ENCODE measurements at places on chromosomes 1 and 21.

- no peak for DNase-seq
Measured at GRCh38 chr1:110433803-110434202, 17.1 kb upstream of the PROK1 start.

GRCh38 chr1:26858160-26858559 lies 4.8 kb upstream of the SFN start:
- no peak for DNase-seq

DNA sequence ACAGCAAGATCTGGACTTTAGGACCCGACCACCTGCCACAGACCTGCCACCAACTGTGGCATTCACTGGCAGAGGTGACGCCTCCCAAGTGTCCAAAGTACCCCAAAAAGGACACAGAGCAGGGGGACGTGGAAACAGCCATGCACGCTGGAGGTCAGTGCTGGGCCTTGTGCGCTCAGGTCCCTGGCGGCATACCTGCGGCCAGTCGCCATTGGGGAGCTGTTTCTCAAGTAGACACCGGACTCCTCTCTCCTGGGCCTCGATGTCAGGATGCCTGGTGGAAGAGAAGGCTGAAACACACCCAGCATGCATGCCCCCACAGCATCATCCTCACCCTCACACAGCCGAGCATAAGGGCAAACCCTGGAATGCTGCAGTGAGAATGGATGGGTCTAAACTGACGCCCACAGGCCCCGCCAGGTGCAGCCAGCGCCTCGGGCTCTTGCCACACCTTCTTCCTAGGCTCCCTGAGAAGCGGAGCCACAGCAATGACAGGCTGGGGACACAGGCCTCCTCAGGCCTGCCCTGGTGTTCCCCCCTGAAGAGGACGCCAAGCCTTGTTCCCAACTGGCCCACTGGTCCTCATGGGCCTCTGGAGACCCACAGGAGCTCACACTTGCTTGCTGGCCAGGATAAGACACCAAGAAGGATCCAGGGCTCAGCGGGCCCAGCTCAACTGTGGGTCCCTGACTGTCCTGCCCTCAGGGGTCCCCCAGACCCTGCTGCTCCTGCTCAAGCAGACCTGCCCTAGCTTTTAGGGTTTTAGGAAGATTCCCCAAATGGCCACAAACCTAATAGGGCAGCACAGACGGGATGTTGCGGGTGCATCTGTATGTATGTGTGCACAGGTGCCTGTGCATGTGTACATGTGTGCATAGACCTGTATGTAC lies 7.7 kb upstream of the SPATC1L start:
- no peak for DNase-seq

DNA sequence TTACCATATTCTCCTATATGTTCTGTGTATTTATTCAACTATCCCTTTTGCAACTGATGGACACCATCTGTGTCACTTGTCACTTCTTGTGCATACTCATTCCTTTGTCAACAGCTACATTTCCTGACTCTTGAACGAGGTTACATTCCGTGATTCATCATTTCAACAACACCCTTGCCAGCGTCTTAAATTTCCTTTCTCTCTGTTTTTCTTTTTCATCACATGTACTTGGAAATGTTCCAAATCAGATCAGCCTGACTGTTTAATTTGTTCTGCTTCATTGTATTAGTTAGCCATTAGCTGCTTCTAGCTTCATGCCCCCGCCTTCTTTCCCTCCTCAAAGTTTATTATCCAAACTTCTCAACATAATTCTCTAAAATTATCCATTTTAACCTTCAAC lies 173.0 kb downstream of the ADGRL4 start:
- no peak for DNase-seq

DNA sequence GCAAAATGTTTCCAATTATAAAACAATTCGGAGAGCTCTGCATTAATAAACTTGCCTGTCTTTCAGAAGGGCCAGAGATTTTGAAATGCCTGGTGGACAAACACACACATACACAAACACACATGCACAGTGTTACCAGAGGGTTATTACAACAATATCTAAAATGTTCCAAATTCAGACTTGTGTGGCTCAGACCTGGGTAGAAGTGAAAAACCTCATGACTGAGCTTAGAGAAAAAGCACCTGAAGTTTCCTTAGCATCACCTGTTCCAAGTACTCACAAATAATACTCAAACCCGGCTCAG lies 247.9 kb downstream of the FOXD2 start:
- DNase-seq: no peak

GRCh38 chr1:244302876-244303609 lies 148.7 kb downstream of the ADSS2 start:
- no peak for DNase-seq

GRCh38 chr1:220707160-220707559 lies 17.0 kb downstream of the C1orf115 start:
- DNase-seq: no peak

- no peak for DNase-seq
Measured at GRCh38 chr1:246351721-246352120, 155.4 kb downstream of the SMYD3 start.

- DNase-seq: no peak
Measured at GRCh38 chr1:156509424-156510034, 9.0 kb upstream of the MEF2D start.

DNA sequence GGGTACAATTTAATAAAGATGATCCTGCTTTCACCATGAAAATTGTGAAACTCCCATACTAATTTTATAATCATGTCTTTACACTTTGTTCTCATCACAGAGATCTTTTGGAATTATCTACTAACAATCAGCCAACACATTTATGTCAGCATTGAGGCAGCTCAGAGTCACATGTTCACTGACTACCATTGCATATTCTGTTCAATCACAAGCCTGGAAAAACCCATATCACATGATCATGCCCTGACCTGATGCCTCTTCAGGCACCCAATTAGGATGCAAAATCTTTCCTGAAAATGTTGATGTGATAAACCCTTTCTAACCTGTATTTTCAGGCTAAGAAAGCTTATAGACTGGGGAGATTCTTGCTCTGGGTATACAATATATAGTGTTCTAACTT lies 21.6 kb upstream of the RASAL2 start:
- DNase-seq: no peak

- no peak for DNase-seq
Measured at GRCh38 chr21:14592296-14593000, 46.3 kb upstream of the SAMSN1 start.

- no peak for DNase-seq
Measured at GRCh38 chr1:9253004-9253403, 18.4 kb downstream of the H6PD start.

- no peak for DNase-seq
Measured at GRCh38 chr1:45802343-45803298, 791 bp upstream of the MAST2 start.

- DNase-seq: no peak
Measured at GRCh38 chr1:16981269-16981849, 939 bp upstream of the MFAP2 start.

GRCh38 chr1:234235434-234235881 lies 137.8 kb upstream of the COA6 start:
- DNase-seq: no peak

DNA sequence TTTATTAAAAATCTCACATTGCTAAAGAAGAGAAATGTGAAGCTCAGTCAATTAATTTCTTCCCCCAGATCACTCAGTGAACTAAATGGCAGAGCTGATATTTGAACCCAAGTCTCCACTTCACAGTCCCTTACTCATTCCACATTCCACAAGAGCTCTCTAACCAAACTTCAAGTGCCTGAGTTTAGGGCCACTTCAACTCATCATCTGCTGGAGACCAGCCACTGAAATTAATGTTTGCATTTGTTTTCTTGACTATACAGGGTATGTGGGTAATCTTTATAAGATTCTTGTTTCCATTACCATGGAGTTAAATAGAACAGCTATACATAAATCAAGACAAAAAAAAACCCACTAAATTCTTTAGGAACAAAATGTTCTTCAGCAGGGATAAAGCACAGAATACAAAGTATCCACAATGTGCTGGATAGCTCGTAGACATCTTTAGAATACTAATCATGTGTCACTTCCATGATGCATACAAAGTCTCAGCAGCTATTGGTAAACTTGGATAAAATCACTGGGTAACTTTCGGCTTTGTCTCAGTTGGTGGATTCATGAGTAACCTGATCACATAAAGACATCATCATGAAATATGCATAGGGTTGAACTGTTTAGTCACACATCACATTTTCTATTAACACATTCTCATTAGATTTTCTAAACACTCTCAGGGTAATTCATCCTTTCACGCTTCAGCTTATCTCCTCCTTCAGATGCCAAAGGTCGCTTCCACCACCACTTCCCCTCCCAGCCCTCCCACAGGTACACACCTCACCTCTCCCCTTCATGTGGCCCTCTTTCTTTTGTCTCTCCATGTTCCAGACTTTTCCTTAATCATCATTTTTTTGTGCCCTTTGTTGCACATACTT lies 89.8 kb downstream of the LRRC53 start:
- no peak for DNase-seq

DNA sequence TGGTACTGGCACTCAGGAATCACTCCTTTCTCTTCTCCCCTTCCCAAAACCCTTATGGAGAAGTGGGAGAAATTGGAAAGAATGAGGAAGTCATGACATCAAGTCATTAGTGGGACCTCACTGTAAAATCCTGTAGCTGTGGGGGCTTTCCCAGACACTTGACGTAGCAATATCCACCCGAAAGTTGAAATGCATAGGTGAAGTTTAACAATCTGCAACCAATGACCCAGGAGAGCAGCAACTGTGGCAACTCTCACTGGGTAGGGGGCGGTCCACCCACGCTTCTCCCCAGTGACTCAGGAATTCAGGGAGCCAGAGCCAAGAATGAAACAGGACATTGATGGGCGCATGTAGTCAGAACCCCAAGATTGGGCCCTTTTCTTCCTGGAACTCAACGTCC lies 27.0 kb downstream of the ABCA4 start:
- no peak for DNase-seq

GRCh38 chr1:228043281-228043848 lies 36.6 kb downstream of the WNT3A start:
- no peak for DNase-seq

DNA sequence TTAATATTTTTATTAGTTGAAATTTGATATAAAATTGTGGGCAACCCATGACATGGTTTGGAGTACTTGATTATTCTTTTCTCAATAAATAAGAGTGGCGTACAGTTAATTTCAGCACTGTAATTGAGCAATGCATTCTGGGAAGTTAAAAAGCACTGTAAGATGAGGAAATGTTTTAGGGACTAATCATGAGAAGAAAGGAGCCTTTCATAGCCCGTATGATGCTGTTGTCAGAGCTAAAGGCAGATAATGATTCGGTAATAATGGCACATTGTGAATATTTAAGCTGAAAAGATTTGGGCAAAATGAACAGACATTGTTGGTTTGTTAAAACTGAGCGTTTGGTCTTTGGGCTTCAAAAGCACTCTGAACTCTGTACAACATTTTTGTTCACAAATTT lies 139.3 kb downstream of the NFIA start:
- DNase-seq: no peak

DNA sequence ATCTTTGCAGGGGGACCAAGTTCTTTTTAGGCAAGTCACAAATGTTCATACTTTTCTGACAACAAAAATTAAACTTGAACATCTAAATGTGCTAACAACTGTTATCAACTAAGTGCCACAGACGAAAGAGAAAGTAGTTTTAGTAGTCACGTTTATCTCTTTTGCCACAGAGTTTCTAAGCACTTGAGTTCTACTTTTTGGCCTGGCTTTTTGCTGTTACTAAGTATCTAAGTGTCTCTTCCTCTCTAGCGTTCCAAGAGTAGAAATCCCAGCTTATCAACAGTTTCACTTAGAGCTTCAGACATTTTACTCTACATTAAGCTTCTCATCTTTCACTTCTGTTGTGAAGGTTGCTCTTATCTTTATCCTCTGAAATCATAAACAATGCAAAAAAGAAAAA lies 34.2 kb downstream of the GATAD2B start:
- no peak for DNase-seq

GRCh38 chr1:168483539-168483938 lies 60.3 kb downstream of the XCL2 start:
- DNase-seq: no peak
